ENCODE measurements at places on chromosomes 3 and 15.
A peak's percentile ranks its signal among the peaks of the same experiment; 100 is the strongest.

DNA sequence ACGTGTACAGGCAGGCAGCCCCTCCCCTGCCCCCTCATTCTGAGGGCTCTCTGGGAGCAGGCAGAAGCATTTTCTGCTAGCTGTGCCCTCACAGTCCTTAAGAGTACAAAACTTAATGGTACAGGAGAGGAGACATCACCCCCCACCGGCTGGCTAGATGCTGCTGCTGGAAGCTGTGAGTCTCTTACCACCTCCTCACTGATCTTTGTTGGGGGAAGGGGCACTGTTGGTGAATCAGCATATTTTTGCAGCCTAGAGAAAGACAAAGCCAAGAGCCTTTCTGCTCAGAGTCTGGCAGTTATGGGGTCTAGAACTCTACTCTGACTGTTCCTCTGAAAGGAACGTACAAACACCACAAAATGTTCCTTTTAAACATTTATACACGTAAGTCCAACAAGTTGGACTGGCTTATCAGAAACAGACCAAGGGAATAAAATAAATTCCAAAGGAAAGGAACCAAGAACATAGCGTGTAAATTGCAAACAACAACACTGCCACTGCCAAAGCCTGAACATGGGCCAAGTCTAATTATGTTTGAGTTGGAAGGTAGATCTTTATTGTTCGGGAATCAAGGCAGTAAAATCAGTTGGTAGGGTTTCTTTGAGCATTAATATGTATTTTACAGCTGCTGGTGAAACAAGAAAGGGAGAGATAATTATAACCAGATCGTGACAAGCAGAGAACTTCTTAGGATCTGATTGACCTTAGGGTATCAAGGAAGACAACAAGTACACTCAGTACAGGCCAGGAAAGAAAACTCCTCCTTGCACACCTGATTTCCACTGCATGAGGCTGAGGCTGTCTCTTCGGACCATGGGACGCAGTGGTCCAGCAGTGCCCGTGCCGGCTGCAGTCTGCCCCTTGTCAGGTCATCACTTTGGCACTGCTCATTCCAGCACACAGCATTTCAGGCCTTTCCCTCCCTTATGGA, 27.4 kb downstream of the CLK3 start:
- DNase-seq = no peak

DNA sequence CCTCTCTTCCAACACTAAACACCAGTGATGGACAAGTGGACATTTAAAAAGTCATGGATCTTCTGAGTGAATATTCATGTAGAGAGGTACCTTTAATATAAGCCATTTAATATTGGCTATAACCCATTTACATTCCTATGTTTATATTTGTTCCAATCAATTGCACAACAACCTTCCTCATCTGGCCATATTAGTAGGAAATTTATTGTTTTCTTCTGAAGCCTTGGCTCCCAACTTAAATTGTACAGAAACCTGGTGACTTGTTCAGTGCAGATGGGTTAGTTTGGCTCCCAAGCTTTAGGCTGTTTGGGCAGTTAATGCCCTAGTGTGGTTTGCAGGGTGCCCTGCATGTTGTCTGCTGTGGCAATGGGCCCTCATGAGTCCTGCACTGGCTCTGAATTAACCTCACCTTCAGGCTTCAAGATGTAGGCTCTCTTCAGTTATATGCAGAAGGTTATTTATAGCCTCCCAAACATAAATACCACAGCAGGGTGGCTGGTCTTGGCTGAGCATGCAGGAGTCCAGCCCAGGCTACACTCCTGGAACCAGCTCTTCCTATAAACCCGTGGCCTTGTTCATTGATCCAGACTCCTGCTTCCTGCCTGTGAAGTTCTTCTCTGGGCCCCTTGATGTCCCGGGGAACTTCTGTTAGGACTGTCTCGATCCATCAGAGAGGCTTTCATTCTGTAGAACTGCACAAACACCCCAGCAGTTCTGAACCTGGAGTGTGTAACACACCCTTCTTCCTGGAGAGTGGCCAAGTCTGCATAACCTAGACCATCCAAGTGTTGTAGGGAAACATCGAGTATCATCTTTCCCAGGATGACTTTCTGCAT, 57.0 kb downstream of the DUT start:
- DNase-seq = no peak

DNA sequence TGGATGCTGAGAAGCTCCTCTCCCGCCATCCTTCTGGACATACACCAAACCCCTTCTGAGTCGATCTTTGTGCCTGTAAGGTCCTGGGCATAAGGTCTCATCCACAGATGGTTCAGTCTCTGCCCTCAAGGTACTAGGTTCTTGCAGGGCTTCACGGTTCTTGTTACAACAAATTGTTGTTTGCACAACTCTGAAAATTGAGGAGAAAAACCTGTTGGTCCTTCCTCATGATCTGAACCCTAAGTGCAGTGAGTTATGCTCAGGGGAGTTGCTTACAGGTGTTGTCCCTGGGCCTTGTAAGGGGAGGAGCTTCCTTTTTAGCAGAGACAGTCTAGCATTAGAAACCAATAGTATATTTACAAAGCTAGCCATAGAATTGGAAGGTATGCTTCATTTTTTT, 15.7 kb downstream of the CDCP1 start:
- DNase-seq = no peak

DNA sequence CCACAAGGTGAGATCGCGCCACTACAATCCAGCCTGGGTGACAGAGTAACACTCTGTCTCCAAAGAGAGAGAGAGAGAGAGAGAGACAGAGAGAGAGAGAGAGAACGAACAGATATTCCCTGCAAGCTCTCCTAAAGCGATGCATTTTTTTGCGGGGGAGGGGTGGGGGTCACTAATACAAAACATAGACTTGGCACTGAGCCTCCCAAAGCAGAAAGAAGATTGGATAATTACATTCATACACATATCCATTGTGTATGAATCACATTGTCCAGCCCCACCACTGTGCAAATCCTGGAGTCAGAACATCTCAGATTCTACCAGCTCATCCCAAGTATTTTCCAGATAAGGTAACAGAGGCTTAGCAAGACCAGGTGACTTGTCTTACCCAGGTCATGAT, 459.9 kb downstream of the MAGI1 start:
- DNase-seq = no peak

- no peak for DNase-seq
These were observed 64.9 kb downstream of the DIPK2A start for GRCh38 chr3:144036498-144036897.

DNA sequence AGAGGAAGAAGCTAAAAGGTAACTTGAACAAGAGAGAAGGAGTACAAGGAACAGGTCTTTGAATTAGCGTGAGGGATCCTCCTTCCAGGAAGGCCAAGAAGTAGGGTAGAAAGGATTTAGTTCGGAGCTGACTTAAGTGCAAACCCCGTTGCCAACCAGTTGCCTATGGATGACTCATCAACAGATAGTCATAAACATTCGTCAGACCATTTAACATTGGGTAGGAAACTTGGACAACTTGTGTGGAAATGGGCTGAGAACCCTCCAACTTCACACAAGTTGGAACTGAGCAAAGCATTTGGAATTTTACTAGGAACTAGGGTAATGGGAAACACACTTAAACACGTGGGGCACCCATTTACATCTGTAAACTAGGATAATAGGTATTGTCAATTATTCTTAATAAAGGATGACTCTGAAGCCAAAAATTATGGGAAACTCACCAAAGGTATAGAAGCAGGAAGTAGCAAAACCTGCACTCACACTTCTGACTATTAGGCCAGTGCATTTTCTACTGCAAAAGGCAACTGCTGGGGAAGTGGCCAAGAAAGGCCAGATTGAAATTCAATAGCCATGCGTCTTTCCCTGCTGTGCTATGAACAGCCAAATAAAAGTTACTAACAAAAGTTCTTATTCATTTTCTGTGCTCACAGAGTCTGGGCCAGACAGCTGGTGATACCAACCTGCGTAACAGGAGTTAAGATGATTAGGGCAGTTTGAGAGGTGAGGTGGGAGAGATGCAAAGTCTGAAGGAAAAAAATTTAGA, 174.5 kb upstream of the TMC3 start:
- no peak for DNase-seq

GRCh38 chr3:28544236-28544635, 195.6 kb upstream of the AZI2 start:
- DNase-seq = no peak

- no peak for DNase-seq
These were observed 2.4 kb upstream of the CYP1A1 start for GRCh38 chr15:74727727-74728126.

DNA sequence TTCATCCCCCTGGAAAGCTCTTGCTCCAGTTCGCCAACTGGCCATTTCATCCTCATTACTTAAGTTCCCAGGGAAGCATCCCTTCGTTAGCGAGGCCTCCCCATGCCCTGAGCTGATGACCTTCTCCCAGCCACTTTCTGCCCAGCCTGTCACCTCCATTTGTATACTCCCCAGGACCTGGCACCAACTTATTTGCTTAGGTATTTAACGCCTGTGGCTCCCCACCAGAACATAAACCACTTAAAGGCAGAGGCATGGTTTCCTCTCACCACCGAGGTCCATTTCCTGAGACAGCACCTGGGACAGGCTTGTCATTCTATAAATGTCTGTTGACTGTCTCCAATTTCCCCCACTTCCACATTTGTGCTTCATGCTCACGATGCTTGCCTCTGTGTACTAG, 189.0 kb downstream of the ZNF621 start:
- peak; percentile 76 for DNase-seq

DNA sequence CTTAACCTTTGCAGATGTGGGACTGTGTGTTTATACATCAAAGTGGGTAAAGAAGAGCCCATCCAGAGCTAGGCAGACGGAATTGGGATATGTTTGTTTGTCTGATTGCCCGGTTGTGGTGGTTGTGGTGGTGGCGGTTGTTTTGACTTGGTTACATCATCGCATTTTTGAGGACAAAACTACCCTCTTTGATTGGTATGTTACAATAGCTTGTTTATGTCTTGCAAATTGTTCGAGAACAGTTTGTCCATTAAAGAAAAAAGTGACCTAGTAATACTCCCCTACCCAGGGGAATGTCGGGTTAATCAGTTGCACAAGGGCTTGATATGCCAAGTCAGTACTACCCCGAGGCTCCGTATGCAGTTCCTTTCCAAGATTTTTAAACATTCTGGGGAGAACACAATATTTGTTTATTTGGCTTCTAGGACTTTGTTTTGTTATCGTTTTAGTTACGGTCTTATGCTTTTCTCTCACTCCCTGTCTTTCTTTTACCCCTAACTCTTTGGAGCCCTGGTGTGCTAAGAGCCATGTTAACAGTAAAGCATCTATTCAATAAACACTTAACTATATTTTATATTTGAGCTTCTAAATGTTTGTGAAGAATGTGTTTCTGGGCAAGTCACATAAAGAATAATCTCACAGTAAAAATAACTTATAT, 315.4 kb downstream of the LPP start:
- DNase-seq = no peak

DNA sequence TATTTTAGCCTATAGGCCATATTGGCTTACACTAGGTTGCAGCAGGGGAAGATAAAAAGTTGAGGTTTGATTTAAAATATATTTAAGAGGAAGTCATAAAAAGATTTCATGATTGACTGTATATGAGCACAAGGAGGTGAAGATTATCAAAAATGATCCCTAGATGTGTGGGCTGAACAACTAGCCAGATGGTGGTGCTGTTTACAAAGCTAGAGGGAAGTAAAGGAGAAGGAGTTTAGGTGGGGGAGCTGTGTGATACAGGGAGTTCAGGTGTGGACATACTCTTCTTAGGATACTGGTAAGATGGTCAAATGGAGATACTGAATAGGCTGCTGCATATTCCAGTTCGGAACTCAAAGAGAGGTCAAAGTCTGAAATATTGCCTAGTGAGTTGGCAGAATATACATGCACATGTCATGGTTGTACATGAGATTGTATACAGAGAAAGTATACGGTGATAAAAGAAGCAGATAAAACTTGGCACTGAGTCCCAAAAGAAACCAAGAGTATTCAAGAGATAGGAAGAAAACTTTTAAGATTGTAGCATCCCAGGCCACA, 727.8 kb downstream of the NLGN1 start:
- DNase-seq = peak; percentile 8

DNA sequence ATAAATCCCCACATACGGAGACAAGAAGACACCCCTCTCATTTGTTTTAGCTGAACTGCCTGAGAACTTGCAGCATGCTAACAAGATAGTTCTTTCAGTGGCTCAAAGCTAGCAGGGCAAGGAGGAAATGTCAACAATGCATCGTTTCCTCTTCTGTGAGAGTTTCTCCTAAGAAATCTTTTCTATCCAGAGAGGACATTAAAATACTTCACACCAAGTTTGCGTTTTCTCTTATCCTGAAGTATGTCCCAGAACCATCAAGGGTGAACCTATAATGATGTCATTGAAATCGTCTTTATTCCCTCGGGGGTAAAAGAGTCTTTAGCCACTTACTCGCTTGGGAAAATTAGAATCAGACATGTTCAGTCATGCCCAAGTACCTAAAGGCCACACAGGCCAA, 541.7 kb upstream of the MDFIC2 start:
- no peak for DNase-seq

DNA sequence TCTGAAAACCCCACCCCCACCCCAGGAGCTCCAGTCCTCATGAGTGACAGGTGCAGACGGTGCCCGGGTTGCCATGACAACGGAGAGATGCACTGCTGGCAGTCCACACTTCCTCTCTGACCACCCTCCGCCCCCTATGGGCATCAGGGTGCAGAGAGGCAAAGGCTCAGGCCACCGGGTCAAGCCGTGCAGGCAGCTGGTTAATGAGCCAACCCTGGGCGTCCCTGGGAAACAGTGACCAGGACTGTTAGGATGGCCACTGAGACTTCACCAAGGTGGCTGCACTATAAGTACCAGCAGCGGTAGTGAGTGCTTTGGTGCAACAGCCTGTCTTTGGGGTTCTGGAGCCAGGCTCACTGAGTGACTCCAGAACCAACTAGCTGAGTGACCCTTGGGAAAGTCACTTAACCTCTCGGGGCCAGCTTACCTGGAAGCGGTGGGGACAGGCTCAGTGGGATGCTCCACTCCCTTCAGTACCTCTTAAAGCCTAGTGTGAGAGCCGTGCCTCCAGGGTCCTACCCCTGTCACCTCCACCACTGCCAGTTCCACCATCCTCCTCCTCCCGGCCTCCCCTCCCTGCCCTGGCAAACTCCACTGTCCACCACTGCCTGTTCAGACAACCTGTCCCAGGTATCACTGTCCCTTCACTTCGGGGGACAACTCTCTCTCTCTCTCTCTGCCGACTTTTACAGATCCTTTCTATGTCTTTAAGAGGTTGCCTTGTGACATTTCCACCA, 121.0 kb upstream of the PRR20G start:
- no peak for DNase-seq

- no peak for DNase-seq
These were observed 51.4 kb upstream of the RNF7 start for GRCh38 chr3:141686466-141687291.

DNA sequence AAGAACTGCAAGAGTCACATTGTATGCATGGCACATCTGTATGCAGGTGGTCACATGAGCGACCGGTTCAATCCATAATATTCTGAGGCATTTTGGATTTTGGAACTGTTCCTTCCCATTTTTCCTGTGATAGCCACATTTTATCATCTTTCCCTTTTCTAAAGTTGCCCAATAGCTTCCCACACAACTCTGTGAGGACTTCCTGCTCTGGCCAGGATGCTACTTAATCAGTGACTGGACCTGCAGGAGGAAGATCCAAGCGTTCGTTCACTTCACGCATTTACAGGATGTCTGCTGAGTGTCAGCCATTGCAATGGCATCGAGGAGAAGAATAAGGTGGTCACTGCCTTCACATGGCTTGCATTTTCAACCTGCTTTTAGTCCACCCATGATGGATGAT, 9.8 kb downstream of the KLHL6 start:
- DNase-seq = no peak

GRCh38 chr15:65517866-65518207, 348 bp upstream of the DPP8 start:
- DNase-seq = no peak

- DNase-seq = no peak
These were observed 650 bp downstream of the PYGO1 start for GRCh38 chr15:55587321-55588069.

All from Jurkat, Clone E6-1 (cell line).